ENCODE measurements at places on chromosomes 4 and X. TPM values are rescaled to one million over a fixed set of nuclear protein-coding genes. Genes with fewer than 3 reads are reported as not detected.

GRCh38 chr4:18404642-18405041 lies 383.1 kb upstream of the LCORL start:
- DNase-seq: no peak

DNA sequence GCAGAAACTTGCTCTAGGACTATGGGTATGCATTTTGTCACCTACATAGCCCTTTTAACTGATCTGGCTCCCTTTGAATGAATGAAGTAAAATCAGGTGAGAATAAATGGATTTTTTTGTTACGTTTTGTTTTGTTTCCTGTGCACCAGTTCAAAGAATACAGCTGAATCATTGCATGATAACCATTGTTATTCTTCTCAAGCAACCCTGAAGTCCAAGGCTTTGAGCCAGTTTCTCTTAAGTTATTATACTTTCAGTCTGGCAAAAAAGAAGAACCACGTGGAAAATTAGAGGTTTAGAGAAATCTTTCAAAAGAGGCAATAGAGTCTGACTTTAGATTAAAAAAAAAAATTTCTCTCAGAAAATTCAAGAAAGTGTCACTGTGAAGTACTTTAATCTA lies 398.6 kb upstream of the TECRL start:
- DNase-seq: no peak

DNA sequence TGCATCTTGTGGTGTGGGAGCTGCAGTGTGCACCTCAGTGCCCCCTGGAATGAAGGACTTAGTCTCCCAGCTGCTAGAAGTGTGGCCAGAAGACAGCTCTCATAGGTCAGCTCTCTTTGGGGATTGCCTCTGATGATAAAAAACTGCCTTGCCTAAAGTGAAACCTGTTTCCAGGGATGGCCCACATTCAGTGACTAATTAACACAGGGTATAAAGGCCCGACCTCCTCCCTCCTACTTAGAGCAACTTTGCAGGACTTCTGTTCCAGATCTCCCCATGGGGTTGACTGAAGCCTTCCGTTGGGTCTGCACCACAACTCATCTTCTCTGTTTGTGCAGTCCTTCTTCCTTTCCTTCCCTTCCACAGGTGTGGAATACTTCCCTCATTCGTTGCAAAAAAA lies 53.2 kb downstream of the SPINK2 start:
- DNase-seq: no peak

- DNase-seq: no peak
Measured at GRCh38 chrX:75061701-75062100, 94.4 kb downstream of the ABCB7 start.

GRCh38 chr4:188428935-188429334 lies 289.7 kb downstream of the TRIML1 start:
- no peak for DNase-seq

GRCh38 chrX:2576793-2577192 lies 76.0 kb upstream of the DHRSX start:
- DNase-seq: no peak

DNA sequence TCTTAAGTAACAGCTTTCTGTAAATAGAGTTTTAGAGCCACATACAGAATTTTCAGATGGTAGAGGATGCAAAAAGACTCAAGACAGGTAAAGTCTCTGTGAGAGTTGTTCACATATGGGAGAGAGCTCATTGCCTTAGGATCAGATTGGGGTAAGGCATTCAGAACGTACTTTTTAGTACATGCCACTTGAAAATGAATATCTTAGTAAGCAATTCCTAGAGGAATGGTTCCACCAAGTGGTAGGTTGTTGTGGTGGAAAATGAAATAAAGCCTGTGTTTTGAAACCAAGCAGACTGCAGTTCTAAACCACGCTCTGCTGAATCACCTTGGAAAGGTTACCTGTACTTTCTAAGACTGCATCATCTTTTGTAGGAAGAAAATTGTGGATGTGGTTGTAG lies 547.0 kb upstream of the LCORL start:
- DNase-seq: peak; percentile 41

GRCh38 chr4:81635739-81636138 lies 164.0 kb upstream of the RASGEF1B start:
- peak; percentile 83 for DNase-seq

DNA sequence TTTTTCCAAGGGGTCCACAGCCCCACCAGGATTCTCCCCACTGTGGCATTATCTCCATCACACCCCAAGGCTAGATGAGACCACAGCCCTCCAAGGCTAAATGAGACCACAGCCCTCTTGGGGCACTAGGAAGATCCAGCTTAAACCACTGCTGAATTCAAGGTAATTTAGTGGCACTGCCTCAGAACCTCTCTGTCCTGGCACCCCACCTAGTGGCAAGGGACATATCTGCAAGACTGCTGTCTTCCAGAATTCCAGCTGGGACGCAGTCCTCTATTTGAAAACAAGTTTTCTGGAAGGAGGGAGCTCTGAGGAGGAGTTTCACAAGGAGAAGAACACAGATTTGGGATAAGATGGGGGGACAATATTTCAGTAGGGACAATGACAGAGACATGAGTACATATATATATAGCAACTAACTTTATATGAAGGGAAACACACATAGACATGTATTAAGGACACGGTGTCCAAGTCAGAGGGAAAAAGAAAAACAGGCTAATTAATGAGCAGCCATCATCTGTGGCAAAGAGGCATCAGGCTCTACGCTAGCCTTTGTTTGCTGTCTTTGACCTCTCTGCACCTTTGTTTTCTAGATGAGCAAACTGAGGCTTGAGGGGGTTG lies 9.3 kb downstream of the CETN2 start:
- DNase-seq: no peak

DNA sequence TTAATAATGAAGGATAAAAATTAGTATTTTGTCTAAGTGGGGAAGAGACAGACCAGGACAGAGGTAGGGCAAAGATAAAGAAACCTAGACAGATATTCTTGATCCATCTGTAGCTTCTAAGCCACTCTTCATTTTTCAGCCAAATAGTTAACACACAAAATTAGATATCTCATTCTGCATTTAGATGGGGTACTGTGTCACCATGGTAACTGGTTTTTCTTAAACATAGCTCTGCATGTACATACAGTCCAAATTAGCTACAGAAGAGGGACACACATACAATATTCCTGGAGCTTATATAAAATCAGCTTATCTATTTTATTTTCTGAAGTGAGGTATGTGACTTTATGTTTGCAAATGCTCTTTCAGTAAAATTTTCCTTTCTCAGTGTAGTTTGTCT lies 393.7 kb downstream of the PPP3CA start:
- no peak for DNase-seq

DNA sequence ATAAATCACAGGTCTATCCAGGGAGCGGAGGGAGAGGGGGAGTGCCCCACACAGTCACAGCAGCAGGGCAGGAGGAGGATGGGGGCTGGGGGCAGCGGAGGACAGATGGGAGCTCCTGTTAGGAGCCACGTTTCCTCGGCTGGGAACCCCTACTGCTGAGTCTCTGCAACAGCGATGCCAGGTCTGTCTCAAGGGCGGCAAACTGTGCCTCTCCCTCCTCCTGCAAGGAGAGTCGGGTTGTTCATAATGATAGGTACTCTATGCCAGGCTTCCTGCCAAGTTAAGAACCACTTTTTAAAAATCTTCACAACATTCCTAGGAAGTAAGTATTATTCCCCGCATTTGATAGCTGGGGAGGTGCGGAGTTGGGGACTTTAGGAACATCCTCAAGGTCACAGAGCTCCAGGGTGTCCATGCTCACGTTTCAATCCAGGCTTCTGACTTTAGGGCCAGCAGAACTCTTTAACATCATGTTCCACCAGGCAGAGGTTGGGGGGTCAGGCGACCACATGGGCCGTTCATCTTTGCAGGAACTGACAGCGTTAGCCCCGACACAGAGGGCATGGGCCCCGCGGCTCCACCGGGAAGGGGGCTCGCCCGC lies 98.3 kb upstream of the MAML3 start:
- no peak for DNase-seq

DNA sequence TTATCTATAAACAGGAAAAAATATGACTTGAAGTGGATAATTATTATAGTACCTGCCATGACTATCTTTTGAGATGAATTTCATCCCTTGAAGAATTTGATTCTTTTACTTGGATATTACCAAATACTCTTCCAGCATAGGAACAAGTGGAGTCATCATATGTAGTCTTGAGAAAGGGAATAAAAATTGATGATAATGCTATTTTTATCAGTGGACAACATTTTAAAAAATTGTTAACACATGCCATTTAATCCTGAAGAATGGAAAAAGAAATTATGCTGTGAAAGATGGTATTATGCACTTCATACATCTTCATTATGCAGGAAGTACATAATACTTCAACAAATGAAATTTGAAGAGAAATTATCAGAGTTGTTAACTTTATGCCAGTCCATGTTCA lies 83.6 kb downstream of the ITIH6 start:
- no peak for DNase-seq

- no peak for DNase-seq
Measured at GRCh38 chr4:122305853-122306252, 73.0 kb upstream of the ADAD1 start.

- DNase-seq: no peak
Measured at GRCh38 chr4:165592386-165592785, 213.6 kb downstream of the CPE start.

DNA sequence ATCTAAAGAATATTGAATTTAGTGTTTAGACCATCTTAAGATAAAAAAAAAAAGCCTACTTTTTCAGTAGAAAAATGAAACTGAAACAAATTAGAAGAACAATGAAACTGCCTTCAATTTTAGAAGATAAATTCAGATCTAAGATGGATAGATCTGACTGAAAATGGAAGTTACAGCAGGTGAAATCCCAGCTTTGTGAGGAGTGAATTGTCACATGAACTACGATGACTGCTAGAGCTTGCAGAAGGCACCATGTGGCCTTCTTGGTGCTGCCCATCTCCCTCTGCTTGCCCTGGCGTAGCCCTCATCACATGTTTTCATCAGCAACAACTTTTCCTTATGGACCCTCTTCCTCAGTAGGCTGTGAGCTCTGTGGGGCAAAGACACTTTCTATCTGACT lies 51.4 kb upstream of the EMCN start:
- DNase-seq: no peak

DNA sequence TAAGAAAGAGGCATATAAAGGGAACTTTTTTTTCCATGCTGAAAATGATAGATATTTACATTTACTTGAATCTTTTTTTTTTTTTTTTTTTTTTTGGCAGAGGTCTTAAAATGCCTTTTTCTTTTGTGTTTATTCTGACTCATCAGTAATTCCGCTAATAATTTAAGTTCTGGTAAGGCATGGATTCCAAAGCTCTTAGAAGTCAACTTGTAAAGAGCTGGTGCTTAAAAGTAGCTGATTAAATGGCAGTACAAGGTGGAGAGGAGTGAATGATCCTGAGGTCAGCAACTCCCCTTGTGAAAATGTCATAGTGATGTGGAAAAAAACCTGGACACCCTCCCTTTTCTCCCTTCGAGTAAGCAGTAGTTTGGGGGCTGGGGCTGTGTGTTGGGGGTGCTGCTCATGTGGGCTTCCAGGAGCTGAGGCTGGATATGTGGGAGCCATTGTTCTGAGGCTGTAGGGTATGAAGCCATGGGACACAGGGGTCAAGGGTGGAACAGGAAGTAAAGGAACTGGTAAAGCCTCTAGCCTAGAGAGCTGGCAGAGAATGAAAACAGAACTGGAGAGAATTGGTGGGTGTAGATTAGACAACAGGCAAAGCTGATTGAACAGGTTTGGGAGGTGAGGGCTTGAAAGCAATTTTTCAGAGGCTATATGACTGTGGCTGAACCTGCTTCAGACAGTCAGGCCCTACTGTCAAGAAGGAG lies 41.0 kb upstream of the PITX2 start:
- DNase-seq: no peak

GRCh38 chrX:7996414-7996813 lies 69.2 kb upstream of the PNPLA4 start:
- peak; percentile 3 for DNase-seq

GRCh38 chr4:68589790-68590189 lies 13.7 kb upstream of the UGT2B17 start:
- DNase-seq: no peak

- no peak for DNase-seq
Measured at GRCh38 chr4:152156442-152156841, 379.4 kb downstream of the FBXW7 start.

DNA sequence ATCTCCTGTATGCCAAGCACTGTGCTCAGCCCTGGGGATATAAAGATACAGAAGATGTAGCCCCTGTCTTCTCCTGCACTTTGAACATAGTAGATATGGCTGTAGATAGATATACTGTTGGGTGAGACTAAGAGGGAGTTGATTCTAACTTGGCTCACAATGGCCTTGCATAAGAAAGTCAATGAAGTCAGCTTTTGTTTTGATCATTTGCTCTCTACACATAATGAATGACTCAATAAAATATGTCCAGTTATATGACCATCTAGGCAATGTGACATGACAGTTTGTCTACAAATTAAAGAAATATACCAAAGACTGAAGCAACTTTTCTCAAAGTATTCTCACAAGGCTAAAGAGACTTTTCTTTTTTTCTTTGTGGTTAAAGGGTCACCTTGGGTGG lies 147.6 kb upstream of the DIPK2B start:
- no peak for DNase-seq

DNA sequence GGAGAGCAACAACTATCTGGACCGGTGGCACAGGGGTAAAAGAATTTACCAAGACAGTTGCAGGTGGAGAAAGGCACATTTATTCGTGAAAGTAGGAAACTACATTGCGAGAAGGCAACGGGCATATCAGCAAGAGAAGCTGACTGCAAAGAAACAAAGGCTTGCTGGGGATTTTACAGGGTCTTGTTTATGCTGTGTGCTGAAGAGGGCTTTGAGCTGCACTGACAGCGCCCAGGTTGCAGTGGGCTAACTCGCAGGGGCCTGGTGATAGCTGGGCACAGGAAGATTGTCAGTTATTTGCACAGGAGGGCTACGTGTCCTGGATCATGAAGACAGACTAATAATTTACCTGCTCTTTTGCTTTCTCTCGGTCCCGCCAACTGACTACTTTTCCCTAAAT lies 10.7 kb downstream of the TLR3 start:
- no peak for DNase-seq

GRCh38 chrX:153206425-153207046 lies 27.5 kb downstream of the MAGEA1 start:
- DNase-seq: no peak

DNA sequence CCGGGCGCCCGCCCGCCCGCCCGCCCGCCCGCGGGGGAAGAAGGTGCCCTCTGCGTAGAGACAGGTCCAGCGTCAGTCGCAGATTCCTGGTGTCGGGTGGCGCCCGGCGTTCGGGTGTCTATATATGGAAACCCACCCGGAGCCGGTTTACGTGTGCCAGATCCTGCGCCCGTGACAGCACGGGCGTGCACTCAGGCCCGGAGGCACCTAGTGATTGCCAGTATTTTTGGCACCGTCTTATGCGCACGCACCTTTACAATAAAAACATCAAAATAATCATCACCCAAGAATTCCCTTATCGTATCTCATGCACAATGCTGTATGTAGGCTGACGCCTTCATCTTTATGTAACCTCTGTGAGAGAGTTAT lies 519 bp downstream of the SLC25A4 start:
- DNase-seq: no peak

Gene NUP54
- polyA plus RNA-seq: 47.1 TPM

Gene CXCL13
- polyA plus RNA-seq: 5.2 TPM

Gene SLC6A14
- 1.1 TPM for polyA plus RNA-seq

Gene AWAT2
- polyA plus RNA-seq: not detected

Gene ANKRD50
- polyA plus RNA-seq: 22.3 TPM

Gene C1QTNF7
- 3.1 TPM for polyA plus RNA-seq

Gene UCP1
- not detected for polyA plus RNA-seq

Gene DUSP9
- 0.78 TPM for polyA plus RNA-seq

Measured in large intestine (tissue), 12 donors.